Activated CD4-positive, alpha-beta T cell treated with anti-CD3 and anti-CD28 coated beads for 36 hours (primary cell): ENCODE measurements at places on chromosomes 4 and X.

- peak; percentile 33 for DNase-seq
Measured at GRCh38 chr4:152936446-152937335, 568 bp downstream of the FHDC1 start.

GRCh38 chr4:12270546-12270945 is 841.9 kb upstream of the HS3ST1 start:
- no peak for DNase-seq

- no peak for DNase-seq
Measured at GRCh38 chr4:101972791-101973190, 182.3 kb downstream of the BANK1 start.

DNA sequence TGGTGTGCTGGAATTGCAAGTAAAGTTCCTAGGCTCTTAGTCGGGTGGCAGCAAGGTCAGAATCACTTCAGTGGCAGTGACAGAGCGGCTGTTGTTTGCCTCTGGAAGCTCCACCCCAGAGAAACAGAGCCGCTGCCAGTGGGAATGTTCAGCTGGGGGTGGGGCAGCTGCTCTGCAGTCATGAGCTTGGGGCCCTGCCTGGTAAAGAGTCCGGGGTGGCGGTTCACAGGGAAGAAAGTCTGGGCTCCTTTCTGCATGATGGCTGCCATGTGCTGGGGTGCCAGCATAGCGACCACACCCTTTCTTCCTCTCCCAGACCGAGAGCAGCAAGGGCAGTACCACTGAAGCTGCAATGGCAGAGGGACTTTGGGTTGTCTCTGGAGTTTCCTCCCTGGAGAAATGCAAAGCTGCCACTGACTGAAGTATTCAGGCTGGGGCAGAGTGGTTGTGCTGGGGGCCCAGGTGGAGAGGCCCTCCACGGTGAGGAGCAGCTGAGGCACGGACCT is 108.8 kb upstream of the CENPE start:
- DNase-seq = no peak

DNA sequence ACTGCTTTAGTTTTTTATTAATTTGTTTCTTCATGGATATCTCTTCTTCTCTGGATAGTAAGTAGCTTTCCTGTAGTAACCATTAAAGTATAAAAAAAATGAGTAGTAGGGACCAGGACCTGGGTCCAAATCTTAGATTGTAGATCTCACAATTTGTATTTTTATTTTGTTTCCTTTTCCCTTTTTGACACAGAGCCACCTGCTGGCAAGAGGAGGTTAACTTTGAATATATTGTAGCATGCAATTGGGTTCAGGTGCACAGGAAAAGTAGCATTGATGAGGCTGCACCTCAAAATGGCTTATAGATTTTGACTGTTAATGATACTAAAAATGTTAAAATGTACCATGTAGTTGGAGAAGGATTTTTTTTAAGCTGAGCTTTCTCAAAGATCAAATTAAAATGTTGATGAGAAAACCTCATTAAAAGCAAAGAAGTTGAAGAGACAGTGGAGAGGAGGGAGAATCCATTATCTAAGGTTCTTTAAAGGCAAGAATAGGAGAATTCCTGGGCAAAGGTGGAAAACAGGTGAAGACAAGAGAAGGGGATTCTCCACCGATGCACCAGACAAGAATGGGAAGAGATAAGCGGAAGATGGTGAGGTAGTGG is 48.3 kb upstream of the HPGDS start:
- DNase-seq = peak; percentile 43

- DNase-seq = no peak
Measured at GRCh38 chrX:110251961-110252360, 65.9 kb downstream of the AMMECR1 start.
